ENCODE measurements at places on chromosomes 7 and 10.

GRCh38 chr7:158067219-158067930 lies 520.2 kb downstream of the PTPRN2 start:
- no peak for DNase-seq

- DNase-seq: no peak
Measured at GRCh38 chr7:107302250-107302847, 133.5 kb downstream of the HBP1 start.

GRCh38 chr7:44750921-44751571 lies 2.4 kb downstream of the ZMIZ2 start:
- DNase-seq: no peak

DNA sequence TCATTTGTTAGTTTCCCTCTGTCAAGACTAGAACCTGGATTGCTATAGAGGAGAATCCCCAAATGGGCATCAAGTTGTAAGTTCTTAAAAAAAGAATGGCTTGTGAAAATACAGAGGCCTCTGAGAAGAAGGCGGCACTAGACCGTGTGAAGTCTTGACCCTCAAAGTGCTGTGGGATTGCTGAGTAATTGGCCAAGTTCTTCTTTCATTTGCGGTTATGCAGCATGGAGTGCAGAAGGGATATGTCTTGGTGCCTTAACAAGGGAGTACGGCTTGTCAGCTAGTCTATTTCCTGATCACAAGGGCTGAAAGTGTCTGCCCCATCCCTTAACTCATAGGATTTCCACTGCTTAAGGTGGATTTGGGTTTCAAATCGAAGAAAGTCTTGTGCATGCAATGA lies 81.2 kb downstream of the MKX start:
- DNase-seq: no peak

DNA sequence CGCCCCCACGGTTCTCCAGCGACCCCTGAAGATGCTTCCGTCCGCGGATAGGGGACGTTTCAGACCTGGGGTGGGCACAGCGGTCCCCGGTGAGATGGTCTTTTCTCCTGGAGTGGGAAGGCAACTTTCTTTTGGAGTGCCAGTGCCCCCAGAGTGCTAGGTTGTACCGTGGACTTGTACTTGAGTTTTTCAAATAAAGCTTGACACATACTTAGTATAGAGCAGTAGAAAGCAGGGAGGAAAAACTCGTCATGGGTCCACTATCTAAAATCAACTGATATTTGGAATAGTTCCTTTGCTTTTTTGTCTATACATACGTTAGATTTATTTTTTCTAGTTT lies 28.4 kb downstream of the RBM20 start:
- no peak for DNase-seq

- DNase-seq: no peak
Measured at GRCh38 chr7:111265394-111265793, 174.5 kb downstream of the LRRN3 start.

- no peak for DNase-seq
Measured at GRCh38 chr7:30994206-30995100, 30.7 kb downstream of the GHRHR start.

GRCh38 chr7:46245586-46246111 lies 324.6 kb upstream of the IGFBP3 start:
- no peak for DNase-seq

DNA sequence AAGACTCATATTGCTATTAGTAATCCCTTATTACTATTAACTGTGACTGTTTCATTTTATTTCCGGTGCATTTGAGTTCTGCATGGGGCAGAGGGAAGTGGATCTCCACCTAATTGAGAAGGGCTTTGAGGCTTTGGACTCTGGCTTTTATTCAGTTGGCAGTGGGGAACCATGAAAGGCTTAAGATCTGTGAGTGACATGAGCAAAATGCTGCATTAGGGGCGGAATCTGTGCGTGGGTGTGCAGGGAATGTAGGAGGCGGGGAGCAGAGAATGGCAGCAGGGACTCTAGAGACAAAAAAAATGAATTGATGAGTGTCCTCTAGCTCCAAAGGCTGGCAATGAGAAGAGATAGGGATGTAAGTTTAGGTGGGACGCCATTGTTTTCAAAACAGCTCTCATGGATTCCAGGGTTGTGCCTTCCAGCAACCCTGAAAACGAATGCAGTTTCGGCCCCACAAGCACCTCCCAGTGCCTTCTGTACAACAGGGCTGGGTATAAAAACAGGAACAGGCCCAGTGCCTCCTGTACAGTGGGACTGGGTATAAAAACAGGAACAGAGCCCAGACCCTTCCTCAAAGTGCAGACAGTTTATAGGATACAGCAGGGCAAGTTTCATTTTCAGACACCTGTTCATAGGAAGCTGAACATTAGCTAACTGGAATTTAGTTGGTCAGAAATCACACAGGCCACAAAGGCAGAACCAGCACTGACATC lies 663.3 kb upstream of the FOXK1 start:
- DNase-seq: no peak

GRCh38 chr10:125024497-125025234 lies 82.7 kb downstream of the ZRANB1 start:
- no peak for DNase-seq

- DNase-seq: peak; percentile 36
Measured at GRCh38 chr10:4070184-4070583, 285.2 kb upstream of the KLF6 start.

GRCh38 chr7:90709501-90710465 lies 113.7 kb downstream of the CDK14 start:
- peak; percentile 65 for DNase-seq

- DNase-seq: peak; percentile 27
Measured at GRCh38 chr10:52027055-52027705, 286.9 kb upstream of the DKK1 start.

DNA sequence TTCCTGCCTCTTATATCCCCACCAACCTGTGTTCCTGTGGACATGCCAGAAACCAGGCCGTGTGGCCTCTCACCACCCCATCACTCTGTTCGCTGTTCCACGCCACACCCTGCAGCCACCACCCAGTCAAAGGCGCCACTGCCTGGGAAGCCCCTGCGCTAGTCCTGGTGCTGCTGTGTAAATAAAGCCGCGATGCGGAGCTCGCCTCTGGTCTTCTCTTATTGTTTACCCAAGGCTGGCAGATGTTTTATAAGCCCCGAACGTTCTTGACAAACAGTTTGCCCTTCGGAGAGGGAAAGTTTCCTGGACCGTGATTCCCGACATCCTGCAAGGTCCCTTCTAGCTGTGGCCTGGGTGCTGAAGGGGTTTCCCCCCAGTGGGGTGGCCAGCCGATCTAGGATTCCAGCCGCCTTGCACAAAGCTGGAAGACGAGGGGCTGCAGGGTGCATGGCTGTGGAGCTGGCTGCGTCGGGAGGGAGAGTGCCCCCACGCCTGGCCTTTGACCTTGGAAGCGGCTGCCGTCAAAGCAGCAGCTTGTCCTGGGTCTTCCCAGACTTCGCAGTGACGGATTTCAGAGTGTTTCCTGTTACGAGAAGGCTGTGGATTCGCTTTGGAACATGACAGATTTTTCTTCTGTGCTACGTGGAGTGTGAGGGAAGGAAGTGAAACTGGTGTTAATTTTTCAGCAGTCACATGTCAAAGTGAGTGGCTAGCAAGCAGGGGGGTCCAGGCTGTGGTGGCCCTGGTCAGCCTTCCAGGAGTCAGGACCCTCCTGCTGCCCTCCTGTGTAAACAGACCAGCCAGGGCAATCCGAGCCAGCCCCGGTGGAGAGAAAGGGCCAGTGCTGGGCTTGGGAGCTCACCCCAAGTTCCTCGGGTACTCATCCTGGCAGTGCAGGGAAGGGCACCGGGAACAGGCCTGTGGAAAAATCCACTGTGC lies 61.6 kb downstream of the LHPP start:
- DNase-seq: no peak

DNA sequence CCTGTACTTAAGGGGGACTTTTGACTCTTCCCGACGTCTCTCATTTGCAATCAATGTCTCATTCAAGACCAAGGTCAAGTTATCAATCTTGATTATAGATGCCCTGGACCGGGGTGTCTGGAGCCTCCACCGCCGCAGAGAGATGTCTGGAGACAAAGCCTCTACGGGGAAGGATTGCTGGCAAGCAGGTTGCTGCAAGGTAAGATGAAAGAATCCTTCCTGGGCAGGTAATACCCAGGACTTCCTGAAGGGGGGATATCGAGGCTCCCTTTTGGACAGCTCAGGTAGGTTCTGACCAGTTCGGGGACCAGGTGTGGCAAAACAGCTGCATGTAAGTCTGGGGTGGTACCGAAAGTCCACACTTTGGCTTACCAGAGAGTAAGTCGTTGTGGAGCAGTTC lies 12.5 kb upstream of the CUX1 start:
- no peak for DNase-seq

DNA sequence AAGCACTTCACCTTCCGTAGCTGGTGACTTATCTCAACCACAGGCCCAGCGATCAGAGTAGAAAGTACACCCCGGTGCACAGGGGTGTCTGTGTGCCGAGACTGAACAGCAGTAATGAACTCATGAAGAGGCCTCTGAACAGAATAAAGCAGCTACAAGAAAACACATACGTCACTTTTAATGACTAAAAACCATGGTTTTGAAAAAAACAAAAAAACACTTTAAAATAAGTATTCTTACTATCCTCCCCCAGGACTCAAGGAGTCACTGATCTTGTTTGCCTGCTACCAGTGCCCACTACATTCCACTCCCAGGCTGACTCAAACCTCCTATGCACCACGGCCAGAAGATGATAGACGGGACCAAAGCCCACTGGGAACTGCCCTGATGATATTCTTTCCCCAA lies 53.8 kb downstream of the NCAPG2 start:
- DNase-seq: peak; percentile 77

DNA sequence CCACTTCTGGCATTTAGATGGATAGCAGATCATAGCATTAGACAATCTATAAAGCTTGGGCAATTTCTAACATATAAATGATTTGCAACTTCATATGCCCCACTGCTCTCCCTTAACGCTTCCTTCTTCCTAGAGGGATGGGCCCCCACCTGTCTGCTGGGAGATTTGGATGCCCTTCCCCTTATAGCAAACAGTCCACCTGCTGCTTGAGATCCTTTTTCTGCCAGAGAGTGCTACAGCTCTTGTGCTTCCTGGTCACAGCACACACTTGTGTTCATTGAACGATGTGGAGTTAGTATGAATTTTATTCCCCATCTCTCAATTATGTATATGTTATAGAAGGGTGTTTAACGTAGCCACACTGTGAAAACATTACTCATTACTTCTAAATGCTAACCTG lies 10.4 kb upstream of the PCGF5 start:
- DNase-seq: no peak

DNA sequence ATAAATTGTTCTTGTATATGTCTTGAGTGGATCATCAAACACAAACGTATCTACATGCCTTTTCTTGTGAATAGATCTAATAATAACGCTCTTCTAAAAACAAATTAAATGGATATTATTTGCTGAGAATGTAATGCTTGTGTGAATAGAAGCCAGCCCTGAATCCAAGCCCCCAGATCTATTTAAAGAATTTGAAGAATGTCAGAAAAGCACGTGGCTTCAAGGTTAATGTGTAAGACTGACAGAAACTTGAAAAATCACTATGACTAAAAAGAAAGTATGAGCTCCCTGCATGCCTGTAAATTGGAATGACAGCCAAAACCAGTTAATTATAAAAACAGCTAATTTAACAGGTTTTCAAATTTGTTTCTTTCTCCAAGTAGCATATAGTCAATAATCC lies 43.2 kb upstream of the ATRNL1 start:
- peak; percentile 72 for DNase-seq

- peak; percentile 14 for DNase-seq
Measured at GRCh38 chr7:66173856-66174255, 31.3 kb upstream of the TPST1 start.

DNA sequence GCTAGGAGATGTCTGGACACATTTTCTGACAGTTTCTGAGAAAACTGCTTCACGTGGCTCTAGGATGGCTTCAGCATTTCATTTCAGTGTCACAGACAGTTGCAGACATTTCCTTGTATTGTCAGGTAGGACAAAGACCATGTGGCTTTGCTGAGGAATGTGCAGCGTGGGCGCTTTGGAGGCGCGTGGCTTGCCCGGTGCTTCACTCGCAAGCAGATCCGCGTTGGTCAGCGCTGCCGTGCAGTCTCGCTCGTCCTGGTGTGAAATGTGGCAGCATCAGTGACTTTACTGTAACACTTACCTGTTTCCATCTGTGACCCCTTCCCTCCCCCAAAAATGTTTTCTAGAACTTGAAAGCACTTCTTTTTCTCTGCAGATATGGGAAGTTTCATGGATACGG lies 340.5 kb downstream of the SDK1 start:
- DNase-seq: no peak

DNA sequence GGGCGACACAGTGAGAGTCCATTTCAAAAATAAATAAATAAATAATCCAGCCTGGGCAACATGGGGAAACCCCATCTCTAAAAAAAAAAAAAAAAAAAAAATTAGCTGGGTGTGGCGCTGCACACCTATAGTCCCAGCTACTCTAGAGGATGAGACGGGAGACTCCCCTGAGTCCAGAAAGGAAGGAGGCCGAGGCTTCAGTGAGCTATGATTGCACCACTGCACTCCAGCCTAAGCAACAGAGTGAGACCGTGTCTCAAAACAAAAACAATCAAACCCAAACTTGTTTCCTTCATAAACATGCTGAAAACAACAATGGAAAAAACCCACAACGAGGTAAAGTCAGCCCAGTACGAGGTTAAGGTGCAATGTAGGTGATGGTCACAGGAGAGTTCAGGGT lies 1.2 kb downstream of the COX19 start:
- no peak for DNase-seq

DNA sequence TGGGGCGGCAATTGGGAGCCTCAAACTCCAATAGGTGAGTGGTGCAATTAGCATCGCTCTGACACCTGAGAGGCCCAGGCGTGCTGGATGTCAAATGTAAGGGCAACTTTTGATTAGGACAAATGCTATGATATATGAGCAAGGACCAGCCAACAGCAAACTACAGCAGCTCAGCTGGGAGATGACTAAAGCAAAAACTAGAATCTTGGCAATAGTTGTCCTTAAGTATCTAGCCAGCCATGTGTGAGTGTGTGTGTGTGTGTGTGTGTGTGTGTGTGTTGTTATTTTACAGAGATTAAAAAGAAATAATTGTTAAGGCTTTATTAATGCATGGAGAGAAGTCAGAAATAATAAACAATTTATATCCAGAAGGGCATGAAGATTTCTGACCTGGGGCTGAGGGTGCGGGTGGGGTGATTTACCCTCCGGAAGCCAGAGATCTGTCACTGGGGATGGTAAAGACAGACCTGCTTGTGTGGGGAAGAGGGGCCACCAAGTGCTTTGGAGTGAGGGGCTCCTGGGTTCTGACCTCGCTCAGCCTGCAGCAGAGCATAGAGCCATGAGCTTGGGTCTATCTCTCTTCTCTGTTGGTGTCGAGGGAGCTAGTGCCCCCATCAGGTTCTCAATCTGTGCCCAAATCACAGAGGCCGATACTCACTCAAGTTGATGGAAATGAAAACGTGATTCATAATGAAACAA lies 77.3 kb downstream of the EMX2 start:
- DNase-seq: peak; percentile 46

GRCh38 chr10:29968585-29968984 lies 90.8 kb downstream of the JCAD start:
- no peak for DNase-seq

- no peak for DNase-seq
Measured at GRCh38 chr7:96349572-96349971, 27.7 kb upstream of the SLC25A13 start.

DNA sequence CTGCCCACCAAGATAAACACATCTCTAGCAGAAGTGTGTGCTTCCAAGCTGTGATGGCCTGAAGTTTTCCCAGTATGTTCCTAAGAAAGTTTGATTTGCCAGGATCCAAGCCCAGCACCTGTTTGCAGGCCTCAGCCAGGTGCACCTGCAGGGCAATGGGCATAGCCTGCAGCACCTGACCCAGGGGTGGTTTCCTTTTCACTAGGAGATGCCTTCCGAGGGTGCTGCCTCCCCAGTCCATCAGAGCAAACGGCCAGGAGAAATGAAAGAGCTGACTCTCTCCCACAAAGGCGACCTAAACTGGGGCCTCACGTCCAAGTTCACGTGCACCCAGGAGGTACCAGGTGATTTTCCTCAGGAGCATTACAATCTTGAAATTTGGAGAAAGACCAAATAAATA lies 7.1 kb downstream of the UCMA start:
- DNase-seq: no peak

All from fibroblast of skin of right biceps (primary cell).